ENCODE measurements at places on chromosomes 7 and 10.

- no peak for DNase-seq
These were observed 144.6 kb downstream of the PRKAG2 start for GRCh38 chr7:151732292-151732691.

- no peak for DNase-seq
These were observed 176.2 kb downstream of the PRKAG2 start for GRCh38 chr7:151700586-151701165.

- DNase-seq, result no peak
These were observed 163.1 kb upstream of the NPVF start for GRCh38 chr7:25391295-25391861.

GRCh38 chr10:80603516-80603915 is 65.8 kb downstream of the SH2D4B start:
- no peak for DNase-seq

DNA sequence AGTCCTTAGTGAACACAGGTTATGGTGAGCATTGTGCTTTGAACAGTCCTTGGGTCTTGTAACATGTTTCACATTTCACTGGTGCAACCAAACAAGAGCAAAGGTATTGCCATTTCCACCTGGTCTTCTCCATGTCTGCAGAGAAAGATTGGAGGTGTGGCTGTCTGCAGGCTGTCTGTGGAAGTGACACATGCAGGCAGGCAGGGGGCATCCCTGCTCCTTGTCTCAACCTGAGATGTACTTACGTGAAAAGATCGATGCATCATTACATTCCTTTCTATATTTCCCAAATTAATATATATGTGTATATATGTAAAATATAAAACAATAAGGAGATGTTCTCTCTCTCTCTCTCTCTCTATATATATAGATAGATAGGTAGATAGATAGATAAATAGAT is 54.3 kb downstream of the LRRC18 start:
- no peak for DNase-seq

DNA sequence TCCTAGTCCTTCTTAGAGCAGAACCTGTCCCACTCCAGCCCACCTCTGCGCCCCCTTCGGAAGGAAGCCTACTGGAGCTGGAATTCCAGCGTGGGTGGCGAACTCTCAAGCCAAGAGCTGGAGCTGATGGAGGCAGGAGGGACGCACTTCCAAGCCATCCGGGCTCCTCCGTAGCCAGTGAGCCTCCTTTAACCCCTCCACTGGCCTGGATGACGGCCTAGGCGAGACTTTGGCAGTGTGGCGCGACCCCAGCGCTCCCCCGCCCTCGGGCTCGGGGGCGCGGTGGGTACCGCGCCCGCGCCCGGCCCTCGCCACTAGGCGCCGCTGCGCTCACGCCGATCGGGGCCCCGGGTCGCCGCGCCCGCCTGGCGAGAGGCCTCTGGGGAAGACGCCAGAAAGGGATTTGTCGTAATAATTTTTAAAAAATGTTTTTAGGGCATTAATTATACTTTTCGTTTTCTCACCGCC is 5.1 kb upstream of the EMX2 start:
- DNase-seq, result no peak

DNA sequence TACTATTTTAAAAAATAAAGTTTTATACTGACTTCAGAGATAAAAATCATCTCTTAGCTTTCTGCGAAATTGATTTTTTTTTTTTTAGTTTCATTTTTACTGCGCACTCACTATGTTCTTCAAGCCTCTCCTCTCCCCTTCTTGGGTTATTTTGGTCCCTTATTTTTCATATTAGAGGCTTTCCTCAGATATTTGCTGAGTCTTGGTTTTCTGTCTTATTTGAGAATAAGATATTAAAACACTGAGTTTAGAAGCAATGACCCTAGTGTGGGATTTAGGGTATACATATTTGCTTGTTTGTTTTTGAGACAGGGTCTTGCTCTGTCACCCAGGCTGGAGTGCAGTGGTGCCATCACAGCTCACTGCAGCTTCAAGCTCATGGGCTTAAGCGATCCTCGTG is 59.9 kb downstream of the SND1 start:
- no peak for DNase-seq

GRCh38 chr10:34434119-34434594 is 380.9 kb downstream of the PARD3 start:
- no peak for DNase-seq

- DNase-seq, result no peak
These were observed 24.9 kb upstream of the CARD11 start for GRCh38 chr7:3068530-3068929.

DNA sequence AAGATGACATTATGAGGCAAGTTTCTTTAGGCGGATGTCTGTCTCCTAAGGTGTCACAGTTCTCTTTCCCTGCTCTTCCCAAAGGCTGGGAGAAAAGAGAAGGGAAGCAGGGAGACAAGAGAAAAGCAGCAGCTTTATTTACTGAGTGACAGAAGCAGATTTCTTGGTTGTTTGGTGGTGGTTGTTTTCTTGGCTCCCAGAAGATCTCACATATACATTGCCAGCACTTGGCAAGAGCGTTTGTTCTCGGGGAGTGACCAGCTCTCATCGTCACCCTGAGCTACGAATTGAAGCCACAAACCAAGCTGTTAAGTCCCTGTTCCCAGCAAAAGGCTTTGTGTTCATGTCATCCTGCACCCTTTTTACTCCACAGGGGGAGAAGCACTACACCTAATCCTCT is 11.4 kb downstream of the CDHR3 start:
- no peak for DNase-seq

DNA sequence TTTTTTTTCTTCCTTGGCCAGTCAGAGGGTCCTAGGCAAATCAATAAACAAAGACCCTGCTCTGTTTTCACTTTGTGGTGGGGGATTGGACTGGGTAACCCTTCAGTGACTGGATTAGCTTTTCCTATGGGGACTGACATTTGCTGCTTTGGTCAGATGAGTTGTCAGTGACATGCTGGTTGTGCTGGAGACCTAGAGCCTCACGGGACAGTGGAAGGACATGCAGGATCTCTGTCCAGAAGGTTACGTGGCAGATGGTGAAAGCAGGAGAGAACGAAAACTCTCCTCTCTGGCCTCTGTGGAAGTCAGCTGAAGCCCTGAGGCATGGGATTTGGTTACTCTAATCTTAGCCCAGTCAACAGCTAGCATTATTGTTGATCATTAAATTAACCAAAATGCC is 90.0 kb upstream of the BMPER start:
- no peak for DNase-seq

DNA sequence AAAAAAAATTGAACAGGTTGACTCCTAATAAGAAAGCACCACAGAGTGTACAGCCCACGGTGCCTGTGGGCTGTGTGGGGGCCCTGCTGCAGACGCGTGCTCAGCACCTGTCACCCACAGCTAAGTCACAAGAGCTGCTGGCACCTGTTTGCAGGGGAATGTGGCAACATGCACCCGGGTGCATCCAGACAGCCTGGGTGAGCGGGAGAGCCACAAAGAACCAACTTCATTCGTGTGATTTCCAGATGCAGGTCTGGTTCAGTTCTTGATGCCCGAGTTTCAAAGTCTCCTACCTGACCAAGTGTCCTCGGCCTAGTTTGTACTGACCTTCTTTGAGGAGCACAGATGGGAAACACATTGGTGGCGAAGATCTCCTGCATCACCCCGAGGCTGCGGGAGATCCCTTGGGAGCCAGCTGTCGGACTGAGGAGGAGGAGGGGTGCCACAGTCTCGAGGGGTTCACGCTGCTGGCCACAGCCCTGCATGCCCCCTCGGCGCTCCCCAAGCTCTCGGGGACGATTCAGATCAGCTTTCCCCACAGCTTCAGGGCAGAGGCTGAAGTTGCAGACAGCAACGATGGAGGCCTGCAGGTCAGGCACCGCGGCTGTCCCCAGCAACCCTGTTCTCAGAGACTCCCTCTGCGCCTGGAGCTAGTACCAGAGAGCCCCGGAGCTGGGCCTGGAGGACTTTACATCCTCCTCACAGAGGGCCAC is 35.3 kb downstream of the AMZ1 start:
- no peak for DNase-seq

GRCh38 chr7:37550426-37550825 is 101.8 kb upstream of the ELMO1 start:
- no peak for DNase-seq

GRCh38 chr7:140810830-140811556 is 113.7 kb downstream of the BRAF start:
- peak; percentile 35 for DNase-seq

GRCh38 chr7:110470420-110470819 is 620.5 kb upstream of the LRRN3 start:
- DNase-seq, result no peak

DNA sequence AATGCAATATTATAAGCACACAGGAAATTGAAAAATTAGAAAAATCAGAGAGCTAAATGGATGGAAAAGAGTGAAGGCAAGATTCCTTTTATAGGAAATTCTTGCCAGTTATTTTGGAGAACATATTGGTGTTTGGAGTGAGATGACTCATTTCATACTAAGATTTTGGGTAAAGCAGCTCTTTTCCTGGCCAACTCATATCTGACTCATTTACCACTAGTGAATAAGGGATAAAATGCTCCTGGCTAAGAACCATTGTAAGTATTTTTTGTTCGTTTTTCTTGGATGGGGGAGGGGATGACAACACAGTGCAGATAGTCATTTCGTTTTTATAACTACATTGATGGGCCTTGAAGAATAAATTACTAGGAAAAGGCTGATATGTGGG is 139.3 kb downstream of the TWIST1 start:
- DNase-seq, result no peak

DNA sequence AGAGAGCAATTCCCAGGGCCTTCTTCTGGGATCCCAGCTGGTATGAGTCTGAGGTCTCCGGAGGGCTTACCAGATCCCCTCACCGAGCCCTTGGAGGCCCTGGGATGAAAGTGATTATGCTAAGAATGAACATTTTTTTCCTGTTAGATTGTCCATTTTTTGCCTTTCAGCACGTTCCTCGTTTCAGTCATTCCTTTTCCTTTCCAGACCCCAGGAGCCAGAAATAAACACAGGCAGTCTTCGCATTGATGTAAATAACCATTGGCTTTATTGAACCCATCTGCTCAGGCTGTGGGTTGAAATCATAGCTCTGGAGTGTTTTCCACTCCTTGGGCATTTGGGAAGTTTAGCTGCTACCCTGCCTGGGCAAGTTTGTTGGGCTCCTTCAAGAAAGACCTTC is 320.9 kb upstream of the AUTS2 start:
- no peak for DNase-seq

- DNase-seq, result peak; percentile 51
These were observed 145.9 kb downstream of the SH3PXD2A start for GRCh38 chr10:103709341-103709920.

DNA sequence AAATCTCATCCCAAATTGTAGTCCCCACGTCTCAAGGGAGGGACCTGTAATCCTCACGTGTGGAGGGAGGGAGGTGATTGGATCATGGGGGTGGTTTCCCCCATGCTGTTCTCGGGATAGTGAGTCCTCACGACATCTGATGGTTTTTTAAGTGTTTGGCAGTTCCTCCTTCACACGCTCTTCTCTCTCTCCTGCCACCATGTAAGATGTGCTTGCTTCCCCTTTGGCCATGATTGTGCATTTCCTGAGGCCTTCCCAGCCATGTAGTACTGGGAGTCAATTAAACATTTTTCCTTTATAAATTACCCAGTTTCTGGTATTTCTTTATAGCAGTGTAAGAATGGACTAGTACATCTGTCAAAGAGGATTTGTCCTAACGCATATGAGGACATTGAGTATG is 59.5 kb downstream of the RGS10 start:
- no peak for DNase-seq

DNA sequence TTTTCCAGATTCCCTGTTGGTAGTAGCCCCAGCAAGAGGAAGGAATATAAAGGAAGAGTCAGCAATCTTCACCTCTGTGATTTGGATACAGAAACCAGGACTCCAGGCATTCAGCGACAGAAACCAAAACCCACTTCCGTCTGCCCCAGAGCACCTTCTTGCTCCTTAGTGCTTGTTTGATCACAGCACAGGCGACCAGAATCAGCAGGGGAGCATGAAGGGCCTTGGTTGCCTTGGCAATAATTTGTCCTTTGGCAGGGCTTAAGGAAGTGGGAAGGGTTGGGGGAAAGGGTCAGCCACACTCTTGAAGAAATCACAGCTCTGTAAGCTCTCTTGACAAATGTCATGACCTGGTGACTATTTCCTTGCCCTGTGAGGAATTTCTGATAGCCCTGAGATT is 379.6 kb downstream of the OTUD1 start:
- no peak for DNase-seq

DNA sequence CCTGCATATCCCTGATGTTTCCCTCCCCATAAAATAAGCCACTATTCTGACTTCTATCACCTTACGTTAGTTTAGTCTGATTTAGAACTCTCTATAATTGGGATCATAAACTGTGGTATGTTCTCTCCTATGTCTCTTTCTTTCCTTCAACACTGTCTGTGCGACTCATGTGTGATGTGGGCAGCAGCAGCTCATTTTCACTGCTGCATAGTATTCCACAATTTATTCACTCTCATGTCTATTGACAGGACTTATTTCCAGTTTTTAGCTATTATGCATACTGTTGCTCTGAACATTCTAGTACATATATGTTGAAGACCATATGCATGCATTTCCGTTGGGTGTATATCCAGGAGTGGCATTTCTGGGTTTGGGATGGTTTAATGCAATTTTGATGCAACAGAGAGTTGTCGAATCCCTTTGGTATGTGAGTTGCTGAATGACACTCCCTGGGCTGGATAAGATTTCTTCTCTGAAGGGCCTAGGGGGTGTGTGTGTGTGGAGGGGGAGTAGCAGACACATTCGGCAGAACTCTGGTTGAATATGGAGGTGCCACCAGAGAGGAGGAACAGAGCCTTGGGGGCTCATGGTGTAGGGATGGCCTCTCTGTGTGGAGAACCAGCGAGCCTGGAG is 87.8 kb upstream of the PCBD1 start:
- DNase-seq, result no peak

GRCh38 chr7:131111081-131111576 is 216.5 kb upstream of the MKLN1 start:
- DNase-seq, result no peak

DNA sequence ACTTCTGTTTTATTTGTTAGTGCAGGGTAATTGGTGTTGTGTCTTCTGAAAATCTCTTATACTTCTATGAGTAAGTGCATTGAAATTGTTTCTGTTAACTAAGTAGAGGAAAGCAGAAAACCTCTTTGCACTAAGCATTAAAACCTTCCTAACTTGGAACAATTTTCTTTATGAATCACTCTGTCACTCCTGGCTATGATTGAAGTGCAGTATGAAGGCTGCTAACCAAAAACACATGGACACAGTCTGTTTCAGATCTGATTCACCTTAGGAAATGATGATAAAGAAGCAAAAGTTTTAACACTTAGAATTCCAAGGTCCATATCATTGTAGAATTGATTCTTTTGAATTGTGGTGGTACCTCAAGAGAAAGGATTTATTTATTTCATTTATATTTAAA is 41.9 kb downstream of the MET start:
- DNase-seq, result no peak

DNA sequence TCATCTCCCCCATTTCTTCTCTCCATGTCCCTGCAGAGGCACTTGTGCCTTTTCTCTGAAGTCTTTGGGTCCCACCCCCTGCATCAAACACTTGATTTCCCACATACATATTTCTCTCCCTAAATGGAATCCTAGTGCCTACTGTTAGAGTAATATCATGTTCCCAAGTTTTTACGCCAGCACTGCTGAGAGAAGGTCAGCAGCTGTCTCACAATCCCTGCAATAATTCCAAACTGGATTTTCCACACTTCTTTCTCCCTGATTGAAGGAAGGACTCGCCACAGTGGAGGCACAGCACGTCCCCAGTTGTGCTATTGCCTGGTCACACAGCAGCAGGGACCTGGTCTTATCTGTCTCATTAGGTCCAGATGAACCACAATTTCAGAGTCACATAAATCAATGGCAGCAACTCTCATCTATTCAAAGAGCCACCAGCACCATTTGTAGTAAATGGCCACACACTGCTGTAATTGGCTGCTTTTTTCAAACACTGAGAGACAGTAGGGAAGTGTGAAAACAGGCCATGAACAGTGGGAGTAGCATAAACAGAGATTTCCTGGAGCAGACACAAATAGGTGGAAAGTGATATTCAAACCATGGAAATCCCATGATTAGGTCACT is 605.5 kb downstream of the XPNPEP1 start:
- no peak for DNase-seq
